ENCODE measurements at places on chromosomes 3 and 15.
A peak's percentile ranks its signal among the peaks of the same experiment; 100 is the strongest.

GRCh38 chr3:172227340-172228035 lies 188.1 kb downstream of the FNDC3B start:
- peak; percentile 79 for DNase-seq

GRCh38 chr3:113247068-113247467 lies 35.7 kb downstream of the BOC start:
- DNase-seq, result no peak

DNA sequence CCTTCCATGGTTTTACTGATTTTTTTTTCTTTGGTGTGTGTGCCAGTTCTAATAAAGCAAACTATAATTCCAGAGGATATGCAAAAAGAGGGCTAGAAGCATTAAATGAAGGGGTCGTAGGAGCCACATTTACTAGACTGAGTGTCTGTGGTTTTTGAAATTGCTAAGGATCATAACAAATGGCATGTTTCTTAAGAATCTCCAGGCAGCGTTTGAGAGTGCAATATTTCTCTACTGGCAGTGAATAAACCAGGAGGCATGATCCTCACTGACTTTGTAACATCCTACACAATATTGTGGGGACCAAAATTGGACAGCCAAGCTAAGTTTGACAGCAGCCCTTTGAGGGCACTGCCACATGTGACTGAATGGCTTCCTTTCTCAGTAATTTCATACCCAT lies 115.9 kb upstream of the CCNL1 start:
- DNase-seq, result no peak

DNA sequence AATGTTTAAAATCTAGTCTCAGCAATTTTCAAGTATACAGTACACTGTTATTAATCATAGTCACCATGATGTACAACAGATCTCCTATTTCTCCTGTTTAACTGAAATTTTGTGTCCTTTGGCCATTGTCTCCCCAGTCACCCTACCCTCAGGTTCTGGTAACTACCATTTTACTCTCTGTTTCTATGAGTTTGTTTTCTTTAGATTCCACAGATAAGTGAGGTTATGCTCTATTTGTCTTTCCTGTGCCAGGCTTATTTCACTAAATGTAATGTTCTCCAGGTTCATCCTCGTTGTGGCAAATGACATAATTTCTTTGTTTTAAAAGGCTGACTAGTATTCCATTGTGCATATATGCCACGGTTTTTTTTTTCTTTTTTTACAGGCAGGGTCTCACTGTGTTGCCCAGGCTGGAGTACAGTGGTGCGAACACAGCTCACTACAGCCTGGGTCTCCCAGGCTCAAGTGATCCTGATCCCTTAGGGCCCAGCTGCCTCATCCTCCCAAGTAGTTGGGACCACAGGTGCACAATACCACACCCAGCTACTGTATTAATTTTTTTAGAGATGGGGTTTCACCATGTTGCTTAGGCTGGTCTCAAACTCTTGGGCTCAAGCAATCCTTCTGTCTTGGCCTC lies 50.0 kb downstream of the RAB7A start:
- DNase-seq, result no peak

DNA sequence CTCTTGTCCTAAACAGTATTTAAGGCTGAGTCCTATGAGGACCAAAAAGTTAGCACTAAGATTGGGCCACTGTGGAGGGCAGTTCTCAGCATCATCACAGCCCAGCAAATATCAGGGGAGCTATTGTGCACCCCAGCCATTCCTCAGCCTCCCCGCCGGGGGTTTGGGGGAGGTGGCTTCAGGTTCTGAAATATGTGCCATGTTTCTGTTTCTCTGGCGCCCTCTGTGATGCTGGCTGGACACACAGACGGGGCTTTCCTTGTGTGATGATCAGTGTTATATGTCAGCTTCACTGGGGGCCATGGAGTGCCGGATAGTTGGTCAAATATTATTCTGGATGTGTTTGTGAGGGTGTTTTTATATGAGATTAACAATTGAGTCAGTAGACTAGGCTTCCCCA lies 106.8 kb downstream of the GABRG3 start:
- DNase-seq, result no peak

- no peak for DNase-seq
Observed at GRCh38 chr15:47502041-47502440, 215.3 kb upstream of the SEMA6D start.

- DNase-seq, result no peak
Observed at GRCh38 chr3:159650726-159651125, 337.9 kb upstream of the IL12A start.

DNA sequence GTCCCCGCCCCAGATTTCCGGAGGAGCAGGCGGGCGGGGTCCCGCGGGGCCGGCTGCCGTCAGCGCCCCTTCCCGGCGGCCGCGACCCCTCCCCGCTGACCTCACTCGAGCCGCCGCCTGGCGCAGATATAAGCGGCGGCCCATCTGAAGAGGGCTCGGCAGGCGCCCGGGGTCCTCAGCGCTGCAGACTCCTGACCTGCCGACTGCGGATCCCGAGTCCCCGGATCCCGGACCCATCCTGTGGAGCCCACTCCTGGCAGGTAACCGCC lies at the start of gene TRH:
Gene TRH (plus strand): TSS at position 157 of the 269 bp plus-strand sequence. CDS start 1,097 bp downstream, outside the sequence.
- DNase-seq, result no peak

- DNase-seq, result no peak
Observed at GRCh38 chr3:135897715-135898114, 67.8 kb upstream of the PPP2R3A start.

- DNase-seq, result no peak
Observed at GRCh38 chr3:71384837-71385716, 198.5 kb downstream of the FOXP1 start.

DNA sequence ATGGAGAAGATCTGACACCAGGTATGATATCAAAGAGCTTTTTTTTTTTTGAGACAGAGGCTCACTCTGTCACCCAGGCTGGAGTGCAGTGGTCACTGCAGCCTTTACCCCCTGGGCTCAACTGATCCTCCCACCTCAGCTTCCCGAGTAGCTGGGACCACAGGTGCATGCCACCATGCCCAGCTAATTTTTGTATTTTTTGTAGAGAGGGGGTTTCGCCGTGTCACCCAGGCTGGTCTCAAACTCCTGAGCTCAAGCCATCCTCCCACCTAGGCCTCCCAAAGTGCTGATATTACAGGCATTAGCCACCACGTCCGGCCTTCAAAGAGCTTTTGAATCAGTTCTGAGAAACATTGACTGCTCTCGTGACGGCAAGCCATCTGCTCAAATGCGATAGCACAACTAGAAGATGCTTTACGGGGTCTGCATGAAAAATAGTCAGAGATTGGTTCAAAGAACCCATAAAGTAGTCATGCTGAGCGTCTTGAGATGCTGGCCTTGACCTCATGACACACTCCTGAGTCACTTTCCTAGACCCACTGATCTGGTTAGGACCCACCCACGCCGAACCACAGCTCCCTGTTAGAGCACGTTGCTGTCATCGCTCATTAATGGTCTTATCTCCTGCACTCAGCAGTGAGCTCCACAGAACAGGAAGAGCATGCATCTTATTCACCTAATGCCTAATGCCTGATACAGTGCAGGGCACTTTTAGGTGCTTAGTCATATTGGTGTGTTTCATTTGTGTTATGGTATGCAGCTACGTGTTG lies 57.0 kb upstream of the NR2F2 start:
- DNase-seq, result no peak

DNA sequence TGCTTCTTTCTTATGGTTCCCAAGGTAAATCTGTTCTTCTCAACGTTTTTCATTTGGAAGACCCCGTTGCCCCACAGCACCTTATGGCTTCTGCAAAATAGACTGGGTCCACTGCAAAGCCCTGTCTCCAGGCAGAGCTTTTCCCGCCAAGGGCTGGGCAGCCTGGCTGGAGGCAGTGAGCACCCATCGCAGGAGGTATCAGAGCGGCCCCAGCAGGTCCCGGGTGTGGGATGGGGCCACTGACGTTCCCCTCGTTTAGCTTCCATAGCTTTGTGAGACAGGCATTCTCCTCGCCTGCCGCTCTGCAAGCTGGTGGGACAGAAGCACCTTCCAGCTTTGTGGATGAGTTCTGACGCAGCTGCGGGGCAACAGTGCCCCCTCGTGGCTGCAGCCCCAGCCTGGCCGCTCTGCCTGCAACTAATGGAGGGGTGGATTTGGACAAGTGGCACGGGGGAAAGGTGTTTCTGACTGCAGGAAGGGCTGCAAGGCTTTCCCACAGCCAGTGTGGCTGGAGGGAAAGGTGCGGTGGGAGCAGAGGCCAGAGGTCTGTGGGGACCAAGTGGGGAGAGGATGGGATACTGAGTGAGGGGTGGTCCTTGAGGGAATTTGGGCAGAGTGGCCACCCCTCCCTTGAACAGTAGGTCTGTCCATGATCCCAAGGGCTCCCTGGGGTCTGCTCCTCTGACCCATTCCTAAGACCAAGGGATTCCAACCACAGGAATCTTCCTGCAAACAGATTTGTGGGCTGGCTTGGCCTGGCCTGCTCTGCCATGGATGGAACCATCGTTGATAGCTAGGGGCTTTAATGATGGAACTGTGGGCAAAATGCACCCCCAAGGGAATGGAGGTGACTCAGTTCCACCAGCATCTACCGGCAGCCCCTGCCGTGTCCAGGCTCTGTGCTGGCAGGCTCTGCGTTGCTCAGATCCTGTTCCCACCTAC lies 99.4 kb downstream of the FBLN2 start:
- DNase-seq, result peak; percentile 65

GRCh38 chr3:126107957-126108675 lies 24.2 kb upstream of the SLC41A3 start:
- DNase-seq, result no peak

- no peak for DNase-seq
Observed at GRCh38 chr3:150055332-150055731, 84.6 kb upstream of the PFN2 start.

- DNase-seq, result no peak
Observed at GRCh38 chr15:30830961-30831360, 72.8 kb upstream of the FAN1 start.

- no peak for DNase-seq
Observed at GRCh38 chr3:38829404-38829803, 13.4 kb upstream of the SCN10A start.

GRCh38 chr3:100499651-100500050 lies 7.2 kb downstream of the TMEM45A start:
- DNase-seq, result no peak

- DNase-seq, result no peak
Observed at GRCh38 chr3:94185753-94186152, 122.9 kb downstream of the NSUN3 start.

DNA sequence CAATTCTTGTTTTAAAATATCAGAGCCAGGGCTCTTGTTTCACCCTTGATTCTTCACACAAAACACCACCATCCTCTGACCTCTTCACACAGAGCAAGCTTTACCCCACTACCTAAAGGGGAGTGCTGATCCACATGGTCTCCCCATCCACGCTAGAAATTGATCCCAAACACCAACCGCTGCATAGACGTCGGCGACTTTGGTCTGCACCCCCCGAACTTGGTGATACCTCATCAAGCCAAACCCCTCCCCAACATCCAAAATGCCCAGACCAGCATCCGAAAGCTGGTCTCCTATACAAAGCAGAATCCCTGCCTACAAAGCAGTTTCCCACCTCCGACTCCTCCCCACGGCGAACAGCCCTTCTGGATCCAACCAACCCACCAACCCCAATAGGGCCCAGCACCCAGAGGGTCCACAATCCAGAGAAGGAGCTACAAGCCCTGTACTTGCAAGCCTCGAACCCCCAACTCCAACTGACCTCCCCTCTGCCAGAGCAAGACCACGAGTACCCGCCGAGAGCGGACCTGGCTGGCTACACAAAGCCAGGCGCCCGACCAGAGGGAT lies 25.8 kb upstream of the MTHFS start:
- no peak for DNase-seq

- DNase-seq, result peak; percentile 55
Observed at GRCh38 chr3:58414538-58415197, 19.0 kb downstream of the PDHB start.

GRCh38 chr3:172643506-172644179 lies 67.2 kb downstream of the NCEH1 start:
- DNase-seq, result no peak

DNA sequence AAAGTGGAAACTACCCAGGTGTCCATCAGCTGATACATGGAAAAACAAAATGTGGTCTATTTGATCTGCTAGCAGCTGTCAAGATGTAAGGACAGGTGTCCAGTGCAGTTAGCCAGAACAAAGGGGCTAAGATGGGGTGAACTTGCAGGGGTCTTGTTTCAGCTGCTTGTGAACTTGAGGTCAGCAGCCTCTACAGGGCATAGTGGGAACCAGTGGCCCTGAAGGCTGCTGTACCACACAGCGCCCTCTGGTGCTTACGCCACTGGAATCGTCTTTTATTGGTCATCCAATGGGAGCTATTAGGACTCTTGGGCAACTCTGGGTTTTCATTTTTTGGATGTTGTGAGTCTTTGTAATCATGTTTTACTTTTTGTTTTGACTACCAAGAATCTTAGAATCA lies 62.2 kb upstream of the CTSH start:
- DNase-seq, result no peak

- no peak for DNase-seq
Observed at GRCh38 chr3:179000659-179001058, 71.0 kb downstream of the ZMAT3 start.

DNA sequence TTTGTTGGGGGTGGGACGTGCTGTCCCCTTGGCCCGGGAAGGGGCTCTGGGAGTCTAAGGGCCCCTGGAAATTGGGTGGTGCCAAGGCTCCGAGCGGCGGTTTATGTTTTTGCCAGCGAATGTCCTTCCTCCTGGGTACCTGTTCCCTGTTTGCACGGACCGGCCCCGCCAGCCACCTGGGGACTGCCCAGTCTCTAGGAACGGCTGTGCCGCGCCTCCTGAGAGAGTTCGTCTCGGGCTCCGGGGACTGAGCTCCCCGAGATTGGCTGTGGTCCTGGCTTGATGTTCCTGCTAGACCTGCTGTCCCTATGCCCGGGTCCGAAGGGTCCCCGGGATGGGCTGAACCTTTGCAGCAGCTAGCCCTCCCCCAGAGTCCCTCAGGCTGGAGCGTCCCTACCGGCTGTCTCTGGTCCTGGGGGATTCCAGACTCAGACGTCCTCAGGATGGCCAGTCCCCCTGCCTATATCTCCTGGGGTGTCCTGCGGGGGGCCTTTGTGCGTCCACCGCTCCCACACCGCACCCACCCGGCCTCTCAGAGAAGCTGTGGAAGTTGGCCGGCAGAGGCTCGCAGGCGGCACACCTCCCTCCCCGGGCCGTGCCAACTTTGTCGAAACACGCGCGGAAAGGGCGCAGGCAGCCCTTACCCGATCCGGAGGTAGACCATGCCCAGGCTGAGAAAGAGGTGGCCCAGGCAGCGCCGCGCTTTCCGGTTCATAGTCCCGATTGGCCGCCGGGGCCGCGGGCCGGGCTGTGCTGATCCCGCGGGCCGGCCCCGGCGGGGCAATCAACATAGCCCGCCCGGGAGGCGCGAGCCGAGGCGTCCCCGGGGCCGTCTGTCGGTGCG lies 547 bp downstream of the WNT7A start:
- DNase-seq, result no peak

GRCh38 chr3:33215739-33216138 lies 2.9 kb downstream of the SUSD5 start:
- no peak for DNase-seq

GRCh38 chr15:38863381-38863780 lies 298.8 kb upstream of the RASGRP1 start:
- no peak for DNase-seq

GRCh38 chr15:30001602-30002001 lies 81.2 kb upstream of the GOLGA8J start:
- no peak for DNase-seq

DNA sequence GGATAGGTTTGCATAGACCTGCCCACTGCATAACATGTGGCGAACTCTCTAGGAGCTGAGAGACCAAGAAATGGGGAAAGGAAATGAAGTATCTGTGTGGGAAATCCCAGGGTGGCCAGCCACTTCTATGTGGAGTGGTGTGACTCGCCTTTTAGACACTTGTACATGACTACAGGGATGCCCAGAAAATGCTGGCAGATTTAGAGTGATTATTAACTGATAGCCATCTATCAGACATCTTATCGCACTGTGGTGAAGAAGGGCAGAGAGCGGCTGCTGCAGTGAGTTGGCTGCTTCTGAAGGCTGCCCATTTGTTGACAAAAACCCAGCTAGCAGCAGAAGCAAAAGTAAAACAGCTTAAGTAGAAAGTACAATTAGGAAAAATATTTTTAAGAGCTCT lies 18.1 kb upstream of the STAC start:
- DNase-seq, result no peak
